Mesendoderm (in vitro differentiated cells): ENCODE measurements at places on chromosomes 2 and 18.

GRCh38 chr18:34222307-34223163 lies 2.2 kb downstream of the NOL4 start:
- DNase-seq, result peak; percentile 82

DNA sequence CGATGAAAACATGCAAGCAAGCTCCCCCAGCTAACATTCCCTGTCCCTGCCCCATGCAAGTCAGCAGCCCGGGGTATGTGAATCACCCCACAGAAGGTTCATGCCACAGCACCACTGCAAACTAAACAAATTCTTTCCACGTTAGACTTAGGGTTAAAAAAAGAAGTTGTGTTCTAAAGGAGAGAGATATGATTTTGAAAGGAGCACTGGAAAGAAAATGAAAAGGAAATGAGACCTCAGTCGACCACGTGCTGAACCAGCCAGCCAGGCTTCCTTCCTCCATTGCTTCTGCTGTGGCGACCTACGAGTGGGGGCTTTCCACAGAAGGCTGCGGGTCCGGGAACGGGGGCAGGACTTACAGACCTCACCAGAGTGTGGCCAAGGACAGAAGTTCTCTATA lies 52.0 kb downstream of the ARL4C start:
- DNase-seq, result no peak

GRCh38 chr2:68943581-68944568 lies 8.8 kb downstream of the GKN2 start:
- DNase-seq, result peak; percentile 83

GRCh38 chr2:128465246-128466170 lies 146.8 kb upstream of the HS6ST1 start:
- DNase-seq, result no peak

DNA sequence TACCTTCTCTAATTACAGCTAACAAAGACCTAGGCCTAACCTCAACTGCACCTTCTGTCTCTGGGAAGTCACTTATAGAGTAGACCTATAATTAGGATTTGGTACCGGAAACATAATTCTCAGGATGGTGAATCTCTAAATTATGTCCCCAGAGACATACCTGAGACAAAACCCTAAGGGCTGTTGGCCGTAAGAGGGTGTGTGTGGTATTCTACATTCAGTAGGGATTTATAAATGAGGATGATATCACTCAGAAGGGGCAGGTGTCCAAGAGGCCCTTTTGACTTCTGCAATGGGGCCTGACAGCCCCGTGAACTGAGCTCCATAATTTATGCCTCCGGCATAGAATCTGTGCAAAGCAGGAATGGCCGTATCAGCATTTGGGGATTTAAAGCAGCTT lies 13.5 kb upstream of the DARS1 start:
- no peak for DNase-seq

- no peak for DNase-seq
Observed at GRCh38 chr2:151302404-151302803, 12.9 kb upstream of the NMI start.

- DNase-seq, result no peak
Observed at GRCh38 chr2:174778085-174778981, 14.1 kb upstream of the CHRNA1 start.

DNA sequence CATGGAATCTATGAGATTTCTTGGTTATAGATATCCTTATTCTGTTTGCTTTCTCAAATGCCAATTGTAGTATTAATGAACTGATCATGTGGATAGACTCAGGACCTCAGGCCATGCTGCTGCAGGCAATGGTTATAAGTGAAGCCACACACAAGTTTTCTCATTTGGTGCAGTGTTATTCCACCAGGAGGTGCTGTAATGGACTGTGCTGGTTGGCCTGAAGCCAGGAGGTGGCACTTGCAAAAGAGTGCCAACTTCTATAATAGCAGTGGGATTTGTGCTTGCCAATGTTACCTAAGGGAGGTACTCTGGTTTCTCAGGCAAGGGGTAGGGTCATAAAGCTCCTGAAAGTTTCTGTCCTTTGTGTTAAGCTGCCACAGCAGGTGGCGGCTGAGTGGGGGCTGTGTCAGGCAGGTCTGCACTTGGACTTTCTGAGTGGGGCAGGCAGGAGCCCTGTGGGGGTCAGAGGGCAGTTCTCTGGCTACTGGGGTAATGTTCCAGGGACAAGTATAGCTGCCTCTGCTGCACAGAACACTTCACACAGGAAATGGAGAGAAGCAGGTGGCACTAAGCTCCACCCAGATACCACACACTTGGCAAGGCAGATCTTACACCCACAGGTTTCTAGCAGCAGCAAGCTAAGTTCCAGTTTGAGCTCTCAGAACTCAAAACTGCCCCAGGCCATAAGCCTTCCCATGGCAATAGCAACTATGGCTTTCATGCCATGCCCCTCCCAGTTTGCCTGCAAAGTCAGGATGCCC lies 352.6 kb upstream of the CWC22 start:
- DNase-seq, result peak; percentile 38

GRCh38 chr2:56030062-56030461 lies 106.5 kb upstream of the EFEMP1 start:
- DNase-seq, result no peak

DNA sequence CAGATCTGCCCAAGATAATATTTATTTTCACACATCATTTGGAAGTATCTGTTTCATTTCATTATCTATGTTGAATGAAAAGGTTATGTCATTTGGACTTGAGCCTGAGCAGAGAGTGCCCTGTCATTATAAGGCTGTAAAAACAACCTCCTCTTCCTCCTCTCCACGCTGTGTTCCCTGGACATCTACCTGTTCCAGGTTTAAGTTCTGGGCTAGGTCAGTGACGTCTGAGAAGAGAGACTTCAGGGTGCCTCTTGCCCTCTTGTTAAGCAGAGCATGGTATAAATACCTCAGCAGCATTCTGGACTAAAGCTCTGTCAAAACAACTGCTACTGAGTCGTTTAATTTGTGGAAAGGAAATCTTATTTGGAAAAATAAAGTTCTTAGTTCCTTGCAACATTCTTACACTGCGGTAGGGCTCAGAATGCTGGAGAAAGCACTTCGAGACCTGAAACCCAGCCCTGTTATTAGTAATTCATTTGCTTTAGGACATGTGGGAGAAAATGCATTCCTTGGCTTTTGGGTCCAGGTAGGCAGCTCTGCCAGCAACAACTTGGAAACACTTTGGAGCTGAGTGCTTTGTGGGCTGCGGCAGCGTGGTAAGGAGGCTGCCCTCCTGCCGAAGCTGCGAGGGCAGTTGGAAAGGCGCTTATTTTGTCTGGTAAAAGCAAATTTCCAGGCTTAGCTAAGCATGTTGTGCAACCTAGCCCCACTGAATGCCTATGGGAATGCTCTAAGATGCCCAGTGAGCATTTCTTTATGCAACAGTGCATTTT lies 91.8 kb upstream of the NEDD4L start:
- no peak for DNase-seq

DNA sequence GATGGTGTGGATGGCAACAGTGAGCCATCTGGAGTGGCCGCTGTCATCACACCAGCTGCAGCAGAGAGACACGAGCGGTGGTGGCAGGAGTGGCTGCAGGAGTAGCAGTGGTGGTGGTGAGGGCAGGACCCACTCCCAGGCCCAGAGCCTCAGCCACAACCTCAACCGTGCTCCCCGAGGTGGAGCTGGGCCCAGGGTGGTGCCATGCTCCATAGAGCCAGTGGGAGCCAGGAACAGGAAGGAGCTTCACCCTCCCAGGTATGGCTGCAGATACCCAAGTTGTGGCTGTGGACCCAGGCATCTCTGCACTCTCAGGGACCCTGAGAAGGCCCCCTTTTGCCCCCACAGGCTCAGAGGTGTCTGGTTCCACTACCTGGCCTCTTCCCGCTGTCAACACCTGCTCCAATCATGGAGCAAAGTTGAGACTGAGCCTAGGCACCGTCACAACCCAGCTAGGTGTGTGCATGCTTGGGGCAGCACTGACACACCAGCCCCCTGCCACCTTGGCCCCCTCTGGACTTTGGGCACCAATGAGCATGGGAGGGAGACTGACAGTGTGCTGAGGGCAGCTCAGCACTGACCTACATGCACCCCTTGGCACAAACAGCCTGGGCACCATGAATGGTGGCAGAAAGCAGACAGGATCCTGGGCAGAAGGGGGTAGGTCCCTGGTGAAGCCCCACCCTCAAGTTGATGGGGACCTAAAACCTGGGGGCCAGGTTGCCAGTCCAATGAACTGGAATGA lies 188.9 kb downstream of the NDUFA10 start:
- no peak for DNase-seq

GRCh38 chr18:37565101-37565976 lies at the start of gene CELF4:
Gene CELF4, minus strand, starts transcription at chr18:37565798.
- peak; percentile 60 for DNase-seq

- DNase-seq, result no peak
Observed at GRCh38 chr2:207589143-207589542, 36.1 kb downstream of the METTL21A start.

DNA sequence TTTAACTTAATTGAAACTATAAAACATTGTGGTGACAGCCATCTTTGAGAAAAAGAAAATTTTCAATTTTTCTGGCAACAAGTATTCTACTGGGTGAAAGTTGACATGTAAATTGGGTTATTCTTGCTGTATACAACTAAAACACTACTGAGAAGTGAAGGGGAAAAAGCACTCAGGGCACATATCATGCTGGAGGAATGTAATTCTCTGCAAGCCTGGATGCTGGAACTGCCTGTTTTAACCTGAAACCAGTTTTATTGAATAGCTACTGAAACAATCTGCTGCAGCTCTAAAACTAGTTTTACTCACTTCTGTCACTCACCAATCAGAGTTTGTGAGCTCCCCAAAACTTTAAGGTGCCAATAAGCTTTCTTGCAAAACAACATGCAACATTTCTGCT lies 1136.0 kb downstream of the LRP1B start:
- no peak for DNase-seq

- no peak for DNase-seq
Observed at GRCh38 chr2:8049851-8050571, 631.8 kb upstream of the ID2 start.

DNA sequence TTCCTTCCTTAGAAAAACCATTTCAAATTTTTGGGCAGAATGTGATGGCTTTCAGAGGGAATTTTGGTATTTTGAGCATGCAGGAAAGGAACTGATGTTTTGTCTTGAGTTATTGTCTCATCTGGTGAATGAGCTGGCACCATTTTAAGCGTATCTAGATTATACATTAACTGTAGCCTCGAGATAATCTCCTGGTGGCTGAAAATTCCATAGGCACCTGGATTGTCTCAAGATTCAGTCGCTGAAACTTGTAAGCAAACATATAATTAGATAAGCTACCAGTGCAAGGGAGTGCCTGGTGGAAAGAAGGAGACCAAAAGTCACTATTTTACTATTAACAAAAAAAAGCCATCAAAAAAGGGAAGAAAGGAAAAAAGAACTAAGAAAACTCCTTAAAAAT lies 687.8 kb upstream of the DDX18 start:
- no peak for DNase-seq

GRCh38 chr2:34337735-34338134 lies 738.6 kb upstream of the FAM98A start:
- DNase-seq, result no peak

DNA sequence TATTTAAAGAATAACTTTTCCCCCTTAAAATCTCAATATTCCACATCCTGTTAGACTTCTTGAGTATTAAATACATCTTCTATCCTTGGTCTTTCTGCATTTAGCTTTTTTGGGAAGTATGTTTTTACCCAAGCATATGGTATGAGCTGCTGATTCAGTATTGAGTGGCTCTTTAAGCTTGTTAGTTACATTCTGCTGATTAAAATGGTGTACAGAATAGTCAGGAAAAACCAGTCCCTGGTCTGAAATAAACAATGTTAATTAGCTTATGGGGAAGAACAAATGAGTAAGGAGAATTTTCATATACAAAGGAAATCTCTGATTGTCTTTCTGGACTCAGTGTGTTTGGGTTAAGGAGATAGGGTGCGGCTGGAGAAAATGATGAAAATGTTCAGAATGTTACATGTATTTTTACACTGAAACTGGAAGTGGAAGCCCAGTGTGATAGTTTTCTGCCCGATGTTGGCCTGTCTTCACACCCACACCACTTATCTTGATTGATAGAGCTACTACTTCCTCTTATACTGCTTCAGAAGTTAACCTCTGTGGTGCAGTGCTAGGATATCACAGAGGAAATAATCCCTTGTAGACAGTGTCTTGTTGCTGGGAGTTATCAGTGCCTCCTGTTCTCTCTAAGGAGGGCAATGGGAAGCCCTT lies 84.0 kb downstream of the MSH2 start:
- DNase-seq, result peak; percentile 46

DNA sequence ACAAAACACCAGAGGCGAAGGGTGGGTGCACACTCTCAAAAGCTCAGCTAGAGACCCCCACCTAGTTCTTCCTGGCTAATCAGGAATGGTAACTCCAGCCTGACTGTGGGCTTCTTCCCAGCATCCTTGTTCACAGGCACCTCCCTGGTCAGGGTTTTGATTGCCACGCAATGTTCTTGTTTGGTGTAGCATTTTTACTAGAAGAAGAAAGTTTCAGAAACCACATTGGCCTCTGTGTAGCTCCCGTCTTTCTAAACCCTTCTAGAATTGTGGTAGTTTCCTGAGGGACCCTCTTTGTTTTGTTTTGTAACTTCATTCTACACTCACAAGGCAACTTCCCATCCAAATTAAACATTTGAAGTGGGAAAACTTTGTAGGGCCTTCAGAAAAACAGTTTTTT lies 254.5 kb upstream of the EPAS1 start:
- DNase-seq, result no peak

GRCh38 chr2:3624059-3624794 lies 29.3 kb downstream of the COLEC11 start:
- DNase-seq, result no peak

DNA sequence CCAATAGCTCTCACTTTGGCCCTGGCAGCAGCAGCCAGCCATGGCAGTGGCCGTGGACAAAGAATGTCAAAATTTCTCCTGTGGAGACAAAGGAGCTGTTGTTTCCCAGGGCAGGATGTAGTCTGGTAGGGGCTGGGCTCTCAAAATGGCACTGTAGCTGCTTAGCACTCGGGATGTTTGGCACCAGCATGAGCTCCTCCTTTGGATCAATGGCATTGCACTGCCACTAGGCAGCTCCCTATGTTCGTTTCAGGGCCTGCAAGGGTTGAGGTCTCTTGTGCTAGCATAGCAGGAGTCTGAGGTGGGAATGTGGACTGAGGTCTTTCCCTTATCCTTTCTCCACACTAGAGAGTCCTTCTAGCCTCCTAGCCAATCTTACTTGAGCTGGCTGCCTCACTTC lies 948.8 kb upstream of the FAM98A start:
- DNase-seq, result peak; percentile 21

DNA sequence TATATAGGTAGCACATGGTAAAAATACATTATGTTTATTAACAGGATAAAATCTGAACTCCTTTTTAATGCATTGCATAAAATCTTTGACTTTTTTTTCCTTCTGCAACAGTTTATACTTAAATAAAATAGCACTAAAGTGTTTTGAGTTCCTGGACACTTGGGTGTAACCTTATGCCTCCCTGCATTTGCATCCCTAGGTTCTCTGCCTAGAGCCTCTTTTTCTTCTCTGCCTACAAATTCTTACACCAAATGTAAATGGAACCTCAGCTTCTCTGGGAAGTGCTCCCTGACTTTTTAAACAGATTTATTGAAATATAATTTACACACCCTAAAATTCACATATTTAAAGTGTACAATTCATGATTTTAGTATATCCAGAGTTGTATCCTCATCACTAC lies 1017.6 kb downstream of the CNTNAP5 start:
- DNase-seq, result no peak
